Smooth muscle cell of the pulmonary artery (primary cell): ENCODE measurements at places on chromosomes 6 and 20. TPM values are rescaled to one million over a fixed set of nuclear protein-coding genes. Genes with fewer than 3 reads are reported as not detected.

Gene OR2J1
- not detected in 2 replicates for total RNA-seq

Gene ZNF391
- total RNA-seq, result 1.2 and 1.6 TPM in 2 replicates

Gene COL21A1
- 1.6 and 23.1 TPM in 2 replicates for total RNA-seq

Gene PNLDC1
- 0.07 and 0.20 TPM in 2 replicates for total RNA-seq

Gene PTK6
- 0.07 and 0.10 TPM in 2 replicates for total RNA-seq

Gene FAM209A
- not detected in 2 replicates for total RNA-seq

Gene TMC2
- total RNA-seq, result not detected in 2 replicates

Gene C6orf58
- total RNA-seq, result not detected in 2 replicates

Gene TFAP2D
- 0.46 TPM in 1 of 2 replicates, not detected in the other for total RNA-seq

Gene C6orf118
- total RNA-seq, result not detected in 2 replicates

Gene MEP1A
- total RNA-seq, result not detected in 2 replicates

Gene BEND6
- total RNA-seq, result 12.4 and 12.8 TPM in 2 replicates

Gene CHMP4B
- total RNA-seq, result 27.5 and 35.1 TPM in 2 replicates

Gene SRSF12
- total RNA-seq, result 0.03 and 0.33 TPM in 2 replicates

Gene PTCHD4
- 4.4 and 6.2 TPM in 2 replicates for total RNA-seq

Gene PPP1R3G
- total RNA-seq, result 3.0 TPM in 2 replicates

Gene IMPG1
- total RNA-seq, result not detected in 2 replicates

Gene LY6G6D
- total RNA-seq, result not detected in 2 replicates

Gene DHX16
- total RNA-seq, result 34.6 and 40.8 TPM in 2 replicates

Gene MUC22
- total RNA-seq, result not detected in 2 replicates

Gene MEI4
- not detected in 2 replicates for total RNA-seq

Gene TAGAP
- not detected in 2 replicates for total RNA-seq

Gene ASIP
- not detected in 2 replicates for total RNA-seq

Gene HLA-DOB
- total RNA-seq, result 0.10 and 0.20 TPM in 2 replicates

Gene HCRTR2
- not detected in 2 replicates for total RNA-seq

Gene AKAP12
- total RNA-seq, result 45.4 and 94.6 TPM in 2 replicates
